ENCODE measurements at places on chromosomes 1 and 21.
A peak's percentile ranks its signal among the peaks of the same experiment; 100 is the strongest.

DNA sequence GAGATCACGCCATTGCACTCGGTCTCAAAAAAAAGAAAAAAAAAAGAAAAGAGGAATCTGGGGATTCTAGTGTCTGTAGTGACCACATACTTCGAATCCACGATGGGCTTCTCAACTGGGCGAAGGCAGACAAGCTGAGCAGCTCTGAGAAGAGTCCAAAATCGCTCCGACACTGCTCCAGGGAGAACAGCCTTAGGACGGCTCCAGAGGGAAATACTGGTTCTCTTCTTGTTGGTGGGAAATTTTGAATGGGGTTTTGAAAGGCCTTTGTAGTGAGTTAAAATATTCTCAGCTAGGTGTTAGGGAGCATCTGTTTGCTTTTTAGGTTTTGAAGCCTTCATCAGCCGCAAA lies 18.3 kb upstream of the HJV start:
- no peak for DNase-seq

- DNase-seq: no peak
These were observed 2.6 kb downstream of the LRRC41 start for GRCh38 chr1:46300673-46301405.

DNA sequence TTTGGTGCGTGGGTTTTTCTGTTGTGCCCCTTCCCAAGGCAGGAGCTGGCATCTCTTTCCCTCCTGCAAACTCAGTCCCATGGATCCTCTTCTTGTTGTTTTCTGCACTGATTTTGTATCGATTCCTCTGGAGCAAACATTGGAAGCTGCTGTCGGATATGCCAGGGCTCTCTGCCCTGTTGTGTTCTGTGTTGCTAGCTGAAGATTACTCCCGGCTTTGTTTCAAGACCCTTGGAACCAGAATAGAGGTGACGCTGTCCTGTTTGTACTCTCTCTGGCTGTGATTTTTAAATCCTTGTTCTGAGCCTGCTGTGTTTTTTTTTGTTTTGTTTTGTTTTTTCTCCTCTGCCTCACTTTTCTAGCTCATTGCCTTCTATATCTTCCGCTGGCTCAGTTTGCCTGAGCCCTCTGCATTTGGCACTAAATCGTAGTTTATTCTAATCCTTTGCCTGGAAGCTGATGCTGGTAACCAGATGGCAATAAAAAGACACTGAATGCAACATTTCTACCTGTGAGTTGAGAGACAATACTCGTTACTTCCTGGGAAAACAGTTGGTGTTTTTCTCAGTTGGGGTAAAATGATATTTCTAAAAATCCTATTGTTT lies 67.0 kb downstream of the BACH1 start:
- DNase-seq: peak; percentile 79

DNA sequence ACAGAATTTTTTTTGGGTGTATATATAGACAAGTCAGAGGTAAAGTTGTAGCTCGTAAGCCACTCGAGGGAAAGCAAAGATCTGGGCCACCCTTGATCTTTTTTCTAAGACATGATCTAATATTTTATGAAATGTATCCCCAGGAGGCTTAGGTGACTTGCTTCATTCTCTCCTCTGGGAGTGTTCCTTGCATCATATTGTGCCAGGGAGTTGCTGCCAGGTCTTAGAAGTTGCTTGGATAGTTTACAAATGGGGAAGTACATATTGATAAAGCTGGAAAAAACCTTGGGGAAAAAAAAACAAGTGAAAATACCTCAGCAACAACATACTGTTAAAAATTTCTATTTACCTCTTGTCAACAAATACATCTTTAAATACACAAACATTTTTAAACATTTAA lies 110.9 kb upstream of the CYYR1 start:
- DNase-seq: no peak

DNA sequence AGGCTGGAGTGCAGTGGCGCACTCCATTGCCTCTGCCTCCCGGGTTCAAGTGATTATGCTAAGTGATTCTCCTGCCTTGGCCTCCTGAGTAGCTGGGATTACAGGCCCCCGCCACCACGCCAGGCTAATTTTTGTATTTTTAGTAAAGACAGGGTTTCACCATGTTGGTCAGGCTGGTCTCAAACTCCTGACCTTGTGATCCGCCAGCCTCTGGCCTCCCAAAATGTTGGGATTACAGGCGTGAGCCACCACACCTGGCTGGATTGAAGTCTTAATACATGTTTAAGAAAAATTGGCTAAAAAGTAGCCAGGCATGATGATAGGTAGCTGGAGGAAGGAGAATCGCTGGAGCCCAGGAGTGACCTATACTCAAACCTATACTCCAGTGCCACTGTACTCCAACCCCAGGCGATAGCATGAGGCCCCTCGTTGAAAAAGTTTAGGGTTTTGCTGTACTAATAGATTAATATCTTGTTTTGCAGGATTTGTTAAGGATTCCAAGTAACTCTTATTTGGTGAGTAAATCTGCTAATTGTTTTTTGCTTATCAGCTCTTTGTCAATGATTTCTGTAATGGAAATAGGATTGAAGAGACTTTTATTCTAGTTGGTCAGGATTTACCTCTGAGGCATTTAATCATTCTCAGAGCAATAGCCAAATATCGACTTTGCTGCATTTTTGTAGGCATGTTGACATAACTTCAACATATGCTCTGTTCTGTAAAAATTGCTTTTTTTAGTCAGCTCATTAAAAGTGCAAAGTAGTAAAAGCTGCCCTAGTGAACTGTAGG lies 2.0 kb downstream of the RCC1 start:
- DNase-seq: no peak

GRCh38 chr1:182567629-182568028 lies 21.4 kb downstream of the RNASEL start:
- DNase-seq: no peak

- DNase-seq: no peak
These were observed 60.5 kb upstream of the SOD1 start for GRCh38 chr21:31599013-31599412.

DNA sequence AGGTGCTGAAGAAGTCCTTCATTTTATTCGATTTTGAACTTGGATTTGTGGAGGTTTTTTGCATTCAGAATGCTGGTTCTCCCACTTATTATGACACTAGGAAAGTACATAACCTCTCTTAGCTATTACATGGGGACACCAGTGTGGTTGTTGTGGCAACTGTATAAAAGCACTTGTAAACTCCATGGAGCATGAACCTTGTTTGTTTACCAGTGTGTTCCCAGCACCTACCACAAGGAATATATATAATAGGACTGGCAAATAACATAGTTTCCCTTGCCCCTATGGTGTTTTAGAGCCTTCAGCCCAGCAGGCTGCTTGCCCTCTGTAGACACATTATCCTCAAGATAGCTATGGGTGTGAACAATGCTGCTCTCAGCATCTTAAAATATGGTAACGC lies 43.1 kb downstream of the RASSF5 start:
- no peak for DNase-seq

GRCh38 chr1:15573477-15573876 lies 11.4 kb downstream of the AGMAT start:
- DNase-seq: no peak

DNA sequence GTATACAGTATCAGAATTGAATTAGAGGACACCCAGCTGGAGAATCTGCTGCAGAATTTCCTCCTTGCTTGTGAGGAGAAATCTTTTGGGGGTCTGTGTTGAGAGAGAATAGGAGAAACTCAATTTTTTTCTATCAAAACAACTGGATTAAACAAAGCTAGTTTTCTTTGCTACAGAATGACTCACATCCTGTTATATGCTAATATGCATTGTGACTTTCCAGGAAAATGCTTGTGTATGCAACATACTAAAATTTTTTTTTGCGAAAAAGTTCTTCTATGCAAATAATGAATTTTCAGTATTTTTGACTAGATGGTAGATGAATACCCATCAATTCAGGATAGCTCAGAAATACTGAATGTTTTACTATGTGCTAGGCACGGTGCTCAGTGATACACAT lies 2.2 kb downstream of the VAMP4 start:
- DNase-seq: no peak

DNA sequence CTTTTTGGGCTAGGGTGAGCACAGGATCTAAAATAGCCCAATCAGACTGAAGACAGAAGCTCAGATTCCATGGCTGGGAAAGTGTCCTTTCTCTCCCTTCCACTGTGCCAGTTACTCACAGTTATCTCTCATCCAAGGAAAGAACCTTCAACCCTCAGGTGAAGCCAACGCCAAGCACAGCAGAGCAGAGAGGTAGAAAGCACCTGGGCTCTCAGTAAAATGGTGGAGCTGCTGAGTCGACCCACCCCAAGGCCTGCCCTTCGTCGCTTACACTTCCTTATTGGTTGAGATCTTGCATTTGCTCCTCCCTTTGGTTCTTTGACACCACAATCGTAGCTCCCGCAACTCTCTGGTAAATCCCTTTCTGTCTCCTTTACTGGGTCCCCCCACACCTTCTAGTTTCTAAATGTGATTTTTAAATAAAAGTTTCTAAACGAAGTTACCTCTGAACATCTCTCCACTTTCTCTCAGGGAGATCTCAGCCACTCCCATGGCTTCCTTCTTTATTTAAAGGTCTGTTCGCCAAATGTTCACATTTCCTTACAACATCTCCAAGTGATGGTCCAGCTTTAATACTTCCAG lies 27.5 kb upstream of the SLC30A1 start:
- DNase-seq: no peak

GRCh38 chr1:167659881-167660280 lies 29.8 kb downstream of the RCSD1 start:
- DNase-seq: no peak

- no peak for DNase-seq
These were observed 4.2 kb downstream of the CD244 start for GRCh38 chr1:160858507-160858906.

DNA sequence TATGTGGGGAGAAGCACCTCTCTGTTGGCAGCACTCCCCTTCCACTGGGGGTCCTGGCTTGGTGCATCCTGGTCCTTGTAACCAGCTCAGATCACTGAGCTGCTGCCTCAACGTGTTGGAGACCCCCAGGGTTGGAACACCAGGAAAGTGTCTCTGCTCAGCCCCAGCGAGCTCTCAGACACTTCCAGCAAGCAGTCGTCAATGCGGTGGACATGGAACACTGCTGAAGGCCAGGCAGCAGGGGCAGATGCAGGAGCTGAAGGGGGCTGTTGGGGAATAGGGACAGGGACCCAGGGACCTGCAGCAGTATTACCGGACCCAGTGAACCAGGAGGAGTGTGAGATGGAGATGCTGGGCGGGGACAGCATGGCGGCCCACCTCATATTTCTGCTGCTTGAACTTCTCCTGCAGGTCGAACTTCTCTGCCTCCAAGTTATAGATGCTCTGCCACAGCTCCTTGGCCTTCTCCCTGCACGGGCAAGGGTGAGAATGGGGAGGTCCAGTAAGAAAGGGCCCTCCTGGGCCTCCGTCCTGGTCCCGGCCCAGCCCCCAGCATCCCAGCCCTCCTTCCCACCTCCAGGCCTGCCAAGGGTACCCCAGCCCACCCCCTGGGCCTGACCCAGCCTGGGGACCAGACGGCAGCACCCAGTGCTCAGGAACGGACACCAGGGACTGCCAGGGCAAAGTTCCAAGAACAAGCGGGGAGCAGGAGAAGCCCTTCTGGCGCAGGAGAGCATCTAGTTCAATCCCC lies 16.4 kb downstream of the TNNT2 start:
- no peak for DNase-seq

DNA sequence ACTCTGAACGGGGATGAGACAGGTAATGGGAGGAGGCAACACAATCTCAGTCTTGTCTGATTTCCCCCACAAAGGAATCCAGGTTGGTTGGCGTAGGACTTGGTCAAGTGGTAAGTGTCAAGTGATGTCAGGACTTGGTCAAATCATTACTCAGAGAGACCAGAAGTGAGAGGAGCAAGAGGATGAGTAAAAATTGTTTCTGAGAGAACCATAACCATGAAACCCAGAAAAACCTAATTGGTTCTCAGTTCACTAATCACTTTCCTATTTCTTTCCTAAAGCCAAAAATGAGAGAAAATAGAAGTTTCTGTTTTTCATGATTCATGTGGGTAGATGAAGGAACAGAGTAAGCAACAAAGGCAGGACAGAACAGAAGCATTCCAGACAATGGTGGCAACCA lies 5.0 kb downstream of the PHC2 start:
- DNase-seq: no peak

- DNase-seq: no peak
These were observed 31.3 kb downstream of the INPP5B start for GRCh38 chr1:37915476-37916093.

DNA sequence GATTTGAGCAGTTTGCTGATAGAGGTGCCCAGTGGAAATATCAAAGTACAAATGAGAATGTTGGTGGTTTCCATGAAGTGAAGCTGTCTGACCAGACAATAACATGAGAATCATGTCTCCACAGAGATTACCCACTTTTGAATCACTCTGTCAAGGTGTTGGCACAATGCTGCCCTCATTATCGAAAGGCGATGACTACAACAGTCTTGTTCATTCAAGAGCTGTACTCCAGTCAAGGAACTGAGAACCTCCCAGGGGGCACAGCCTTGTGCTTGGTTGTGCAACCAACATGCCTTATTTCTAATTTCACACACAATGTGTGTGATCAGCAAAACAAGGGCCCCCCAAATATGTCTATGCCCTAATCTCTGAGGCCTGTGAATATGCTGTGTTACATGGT lies 35.7 kb downstream of the ETS2 start:
- DNase-seq: no peak

- DNase-seq: no peak
These were observed 994 bp downstream of the RO60 start for GRCh38 chr1:193060406-193060805.

GRCh38 chr1:9402256-9402616 lies 109.5 kb downstream of the SPSB1 start:
- DNase-seq: no peak

GRCh38 chr1:57109247-57109646 lies 143.4 kb upstream of the C8B start:
- DNase-seq: no peak

GRCh38 chr1:236553370-236553769 lies 29.6 kb downstream of the LGALS8 start:
- DNase-seq: no peak

GRCh38 chr1:183498342-183498991 lies 26.2 kb downstream of the SMG7 start:
- no peak for DNase-seq

- DNase-seq: peak; percentile 83
These were observed 25.3 kb downstream of the NADK start for GRCh38 chr1:1752636-1753606.

GRCh38 chr1:77412820-77413530 lies 131.2 kb downstream of the AK5 start:
- DNase-seq: no peak

- no peak for DNase-seq
These were observed 19.5 kb upstream of the COL6A2 start for GRCh38 chr21:46078322-46078977.

DNA sequence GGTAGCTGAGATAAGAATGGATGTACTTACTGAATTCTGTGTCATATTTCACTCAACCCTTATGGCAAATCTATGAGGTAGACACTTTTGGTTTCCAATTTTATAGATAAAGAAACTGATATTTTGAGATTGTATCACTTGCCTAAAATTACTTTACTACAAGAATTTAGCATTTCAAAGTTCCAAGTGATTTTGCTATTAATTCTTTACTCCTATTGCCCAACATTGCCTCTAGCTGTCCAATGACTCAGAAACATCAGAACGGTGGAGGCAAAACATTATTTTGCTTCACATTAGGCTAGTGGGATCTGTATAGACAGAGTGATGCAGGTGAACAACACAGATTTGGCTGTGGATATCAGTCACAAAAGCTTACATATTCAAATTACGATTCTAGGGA lies 747.2 kb upstream of the NEGR1 start:
- DNase-seq: no peak

All from cerebellum (tissue), 4 donors.